ENCODE measurements at places on chromosomes 13 and 19.

- DNase-seq: no peak
Observed at GRCh38 chr13:48600374-48601364, 53.1 kb upstream of the CYSLTR2 start.

GRCh38 chr19:974564-975257 is 9.4 kb upstream of the WDR18 start:
- DNase-seq: no peak

- DNase-seq: no peak
Observed at GRCh38 chr13:31038834-31039552, 106.5 kb downstream of the TEX26 start.

GRCh38 chr13:58397596-58398387 is 766.2 kb downstream of the PCDH17 start:
- DNase-seq: no peak

GRCh38 chr13:32695602-32696250 is 109.5 kb downstream of the PDS5B start:
- DNase-seq: no peak

- no peak for DNase-seq
Observed at GRCh38 chr13:51475727-51476501, 23.1 kb upstream of the INTS6 start.

DNA sequence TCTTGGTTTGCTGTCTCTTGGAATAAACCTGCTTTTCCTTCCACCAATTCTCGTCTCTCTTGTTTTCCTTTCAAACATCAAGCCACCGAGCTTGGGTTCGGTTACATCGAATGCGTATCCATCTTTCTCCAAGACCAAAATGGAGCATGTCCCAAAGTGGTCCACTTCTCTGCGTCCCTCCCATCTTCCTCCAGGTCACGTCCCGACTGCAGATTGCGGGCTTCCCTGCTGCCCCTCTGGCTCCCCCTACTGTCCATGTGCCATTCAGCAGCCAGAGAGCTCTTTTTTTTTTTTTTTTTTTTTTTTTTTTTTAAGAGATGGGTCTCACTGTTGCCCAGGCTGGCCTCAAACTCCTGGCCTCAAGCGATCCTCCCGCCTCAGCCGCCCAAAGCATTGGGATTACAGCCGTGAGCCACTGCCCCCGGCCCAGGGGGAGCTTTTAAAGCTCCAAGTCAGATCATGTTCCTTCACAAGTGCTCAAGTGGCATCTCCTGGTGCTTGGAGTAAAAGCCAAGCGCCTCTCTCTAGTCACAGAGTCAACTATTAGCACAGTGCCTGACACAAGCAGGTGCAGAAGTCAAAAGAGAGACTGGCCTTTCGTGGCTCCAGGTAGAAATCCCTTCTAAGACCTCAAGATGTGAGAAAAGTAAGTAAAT is 10.0 kb downstream of the COL5A3 start:
- DNase-seq: peak; percentile 58

- DNase-seq: no peak
Observed at GRCh38 chr19:29771708-29772414, 39.9 kb upstream of the CCNE1 start.

- DNase-seq: peak; percentile 28
Observed at GRCh38 chr13:32850316-32851052, 165.7 kb upstream of the KL start.

DNA sequence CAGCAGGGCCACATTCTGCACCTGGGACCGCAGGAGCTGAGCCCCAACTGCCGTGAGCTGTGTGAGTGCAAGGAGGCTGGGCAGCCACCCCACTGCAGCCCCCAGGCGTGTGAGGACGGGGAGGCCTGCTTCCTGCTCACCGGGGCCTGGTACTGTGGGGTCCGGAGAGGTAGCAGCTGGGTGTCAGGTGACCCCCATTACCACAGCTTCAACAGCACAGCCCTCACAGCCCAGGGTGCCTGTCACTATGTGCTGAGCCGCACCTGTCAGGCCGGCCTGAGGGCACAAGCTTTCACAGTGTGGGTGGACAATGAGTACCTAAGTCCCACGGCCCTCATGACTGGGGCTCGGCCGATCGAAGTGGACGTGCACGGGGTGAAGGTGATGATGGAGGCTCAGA is 35.8 kb upstream of the FXYD3 start:
- DNase-seq: no peak

- DNase-seq: peak; percentile 77
Observed at GRCh38 chr19:18205200-18205892, 1.5 kb upstream of the RAB3A start.

DNA sequence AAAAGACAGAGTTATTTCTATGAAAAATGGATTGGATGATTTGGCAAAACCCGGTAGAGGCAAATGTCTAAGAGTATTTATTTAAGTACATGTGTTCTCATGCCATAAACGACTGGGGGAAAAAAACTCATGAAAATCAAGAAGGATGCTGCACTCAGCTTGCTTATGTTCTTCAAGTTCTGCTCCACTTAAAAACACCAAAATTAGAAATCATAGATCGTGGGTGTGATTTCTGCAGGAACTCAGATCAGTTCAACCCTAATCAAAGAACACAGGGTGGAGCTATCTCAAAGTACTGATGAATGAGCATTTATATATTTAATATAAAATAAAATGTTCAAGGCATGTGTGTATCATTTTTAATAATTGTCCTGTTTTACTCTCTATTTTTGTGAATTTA is 103.8 kb downstream of the FGF14 start:
- no peak for DNase-seq

DNA sequence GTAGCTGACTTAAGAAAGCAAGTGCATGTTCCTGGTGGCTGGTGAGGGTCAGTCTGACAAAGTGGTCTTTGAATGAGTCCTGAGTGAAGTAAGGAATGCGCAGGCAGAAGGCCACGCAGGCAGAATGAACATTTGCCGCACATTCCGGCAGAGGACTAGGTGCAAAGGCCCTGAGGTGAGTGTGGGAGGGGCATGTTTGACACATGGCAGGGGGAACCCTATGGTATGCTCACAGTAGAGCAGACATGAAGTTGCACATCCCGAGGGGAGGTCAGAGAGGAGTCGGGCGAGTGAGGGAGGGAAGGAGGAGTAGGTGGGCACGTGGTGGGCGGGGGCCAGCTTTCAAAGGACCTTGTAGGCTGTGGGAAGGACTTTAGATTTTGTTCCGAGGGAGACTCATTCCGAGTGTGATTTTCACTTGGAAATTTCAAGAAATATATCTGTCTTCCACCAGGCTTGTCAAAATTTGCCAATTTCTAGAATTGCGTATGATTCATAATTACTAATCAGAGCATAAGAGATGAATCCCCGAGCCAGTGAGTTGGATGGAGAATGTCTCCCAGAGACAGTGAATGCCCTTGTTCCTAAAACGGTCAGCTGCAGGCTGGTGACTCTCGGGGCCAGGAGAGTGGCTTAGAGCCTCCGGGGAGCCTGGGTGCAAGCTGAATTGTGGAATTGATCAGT is 40.3 kb downstream of the ERICH6B start:
- no peak for DNase-seq

DNA sequence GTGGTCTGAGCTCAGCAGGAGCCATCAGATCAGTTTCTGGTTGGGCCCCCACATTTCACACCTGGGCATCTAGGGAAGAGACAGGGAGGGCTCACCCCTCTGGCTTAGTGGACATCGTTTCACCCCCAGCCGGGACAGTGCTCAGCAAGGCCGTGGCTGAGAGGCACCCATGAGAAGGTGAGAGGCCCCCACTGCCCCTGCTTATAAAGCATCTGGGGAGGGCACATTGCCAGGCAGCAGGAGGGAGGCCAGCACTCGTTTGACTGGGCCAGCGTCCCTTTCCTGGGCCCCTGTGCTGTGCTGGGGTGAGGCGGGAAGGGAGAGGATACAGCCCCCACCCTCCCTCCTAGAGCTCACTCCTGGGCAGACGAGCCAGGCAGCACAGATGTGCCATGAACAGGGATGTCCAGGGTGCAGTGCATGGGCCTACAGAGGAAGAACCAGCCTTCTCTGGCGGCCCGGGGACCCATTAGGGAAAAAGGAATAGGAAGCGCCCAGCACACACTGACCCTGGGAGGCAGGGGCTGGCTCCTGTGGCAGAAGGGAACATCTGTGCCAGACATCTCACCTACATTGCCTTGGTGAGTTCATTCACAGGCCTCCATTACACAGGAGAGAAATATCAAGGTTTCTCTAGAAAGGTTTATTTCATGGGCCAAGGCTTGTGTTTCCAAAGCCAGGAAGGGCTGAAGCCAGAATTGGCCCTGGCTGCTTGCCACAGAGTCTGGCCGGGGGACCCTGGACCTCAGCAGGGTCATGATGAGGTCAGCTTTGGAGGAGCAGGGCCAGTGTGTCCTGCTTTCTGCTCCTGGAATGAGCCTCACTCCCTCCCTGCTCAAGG is 7.7 kb downstream of the AP1M1 start:
- DNase-seq: no peak
